GM12865 (cell line): ENCODE measurements at places on chromosomes 5 and 9.

- DNase-seq = no peak
Observed at GRCh38 chr5:140245341-140245740, 57.6 kb downstream of the PFDN1 start.

DNA sequence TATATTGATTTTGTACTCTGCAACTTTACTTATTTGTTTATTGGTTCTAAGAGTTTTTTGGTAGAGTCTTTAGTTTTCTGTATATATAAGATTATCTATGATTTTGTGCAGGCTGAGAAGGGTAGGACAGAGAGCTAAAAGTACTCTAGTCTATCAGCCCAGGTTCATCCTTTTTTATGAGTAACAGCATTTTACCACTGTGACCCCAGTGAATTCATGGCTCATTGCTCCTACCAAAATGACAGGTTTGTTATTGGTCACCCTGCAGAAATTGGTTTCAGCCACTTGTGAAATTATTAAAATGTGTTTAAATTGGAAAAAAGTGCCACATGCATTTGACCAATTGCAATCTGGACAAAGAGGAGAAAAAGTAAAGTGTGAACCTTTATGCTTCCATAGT lies 421.4 kb upstream of the DAB2 start:
- no peak for DNase-seq

GRCh38 chr9:114289571-114290481 lies 33.1 kb upstream of the ORM1 start:
- no peak for DNase-seq

DNA sequence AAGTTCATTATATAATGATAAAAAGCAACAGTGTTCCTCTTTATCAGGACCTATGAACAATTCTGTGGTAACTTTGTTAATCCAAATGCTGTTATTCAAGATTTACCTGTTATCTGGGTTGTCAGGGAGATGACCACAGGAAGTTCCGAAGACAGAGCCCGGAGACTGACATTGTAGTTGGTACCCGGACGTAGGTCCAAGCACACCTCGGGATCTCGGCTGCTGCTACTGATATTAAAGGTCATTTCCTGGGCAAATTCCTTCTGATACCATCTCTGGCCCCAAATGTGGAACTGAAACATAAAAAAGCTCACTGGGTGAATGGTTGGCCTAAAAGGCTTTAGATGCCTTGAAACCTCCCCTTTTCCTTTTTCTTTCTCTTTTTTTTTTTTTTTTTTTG lies 96.7 kb downstream of the SUSD1 start:
- DNase-seq = peak; percentile 86

GRCh38 chr5:110884005-110884404 lies 145.2 kb downstream of the SLC25A46 start:
- no peak for DNase-seq
